ENCODE measurements at places on chromosomes 4 and X.
A peak's percentile ranks its signal among the peaks of the same experiment; 100 is the strongest.

DNA sequence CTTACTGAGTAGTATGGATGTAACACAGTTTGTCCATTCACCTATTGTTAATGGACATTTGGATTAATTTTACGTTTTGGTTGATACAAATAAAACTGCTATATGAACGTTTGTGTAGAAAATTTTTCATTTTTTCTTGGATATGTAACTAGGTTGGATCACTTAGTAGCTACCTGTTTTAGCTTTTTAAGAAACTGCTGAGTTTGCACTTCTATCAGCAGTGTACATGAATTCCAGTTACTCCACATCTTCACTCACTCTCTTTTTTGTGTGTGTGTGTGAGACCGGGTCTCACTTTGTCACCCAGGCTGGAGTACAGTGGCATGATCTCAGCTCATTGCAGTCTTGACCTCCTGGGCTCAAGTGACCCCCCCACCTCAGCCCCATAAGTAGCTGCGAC is 15.4 kb downstream of the LARP1B start:
- no peak for DNase-seq

GRCh38 chr4:119041951-119042560 is 93.6 kb upstream of the MYOZ2 start:
- DNase-seq, result peak; percentile 28

GRCh38 chrX:152950786-152951185 is 43.1 kb downstream of the PNMA5 start:
- no peak for DNase-seq

GRCh38 chrX:71622032-71622575 is 3.8 kb upstream of the CXCR3 start:
- DNase-seq, result no peak

GRCh38 chrX:1086444-1087409 is 125.7 kb downstream of the CRLF2 start:
- no peak for DNase-seq

GRCh38 chr4:154465085-154465484 is 26.5 kb downstream of the DCHS2 start:
- no peak for DNase-seq

DNA sequence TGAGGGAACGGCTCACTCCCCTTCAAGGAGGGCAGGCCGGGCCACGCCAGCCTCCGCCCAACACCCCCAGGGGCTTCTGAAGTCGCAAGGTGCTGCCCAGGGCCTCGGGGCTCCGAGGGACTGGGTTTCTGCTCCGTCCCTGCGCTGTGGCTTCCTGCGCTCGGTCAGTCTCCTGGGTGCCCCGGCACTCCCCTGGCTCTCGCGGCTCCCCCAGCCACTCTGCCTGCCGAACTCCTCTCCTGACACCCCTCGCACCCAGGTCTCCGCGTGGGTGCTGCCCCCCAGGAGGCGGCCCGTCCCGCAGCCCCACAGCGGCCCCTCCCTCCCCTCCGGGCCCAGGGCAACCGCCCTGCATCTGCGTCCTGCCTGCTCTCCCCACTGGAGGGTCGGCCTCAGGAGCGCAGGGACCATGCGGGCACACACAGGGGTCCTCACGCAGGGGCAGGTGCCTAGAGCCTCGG is 151.9 kb downstream of the AFAP1 start:
- no peak for DNase-seq
